ENCODE measurements at places on chromosomes 5 and 9. TPM values are rescaled to one million over a fixed set of nuclear protein-coding genes. Genes with fewer than 3 reads are reported as not detected.

Gene TLR4
- total RNA-seq, result 0.07 TPM

Gene DRD1
- total RNA-seq, result 0.08 TPM

Gene SLC46A2
- total RNA-seq, result not detected

Gene IL4
- not detected for total RNA-seq

Gene RNF180
- 0.26 TPM for total RNA-seq

Gene LRRC70
- 0.12 TPM for total RNA-seq

Gene ANKRD31
- total RNA-seq, result not detected

Gene CDC20B
- 0.09 TPM for total RNA-seq

Gene PIP5K1B
- not detected for total RNA-seq

Gene PLAA
- 29.0 TPM for total RNA-seq

Gene NUTM2G
- not detected for total RNA-seq

Gene TEX48
- total RNA-seq, result not detected

Gene SMIM33
- not detected for total RNA-seq

Gene LCN10
- total RNA-seq, result not detected

Gene CKMT2
- not detected for total RNA-seq

Gene GGTA1
- not detected for total RNA-seq

Gene SMAD5
- total RNA-seq, result 13.7 TPM

Gene EXD3
- 6.6 TPM for total RNA-seq

Gene DEPDC1B
- 16.2 TPM for total RNA-seq

Gene EIF4EBP3
- total RNA-seq, result 2.3 TPM

Gene ANKRD18A
- 13.1 TPM for total RNA-seq

Gene MOB3B
- total RNA-seq, result 9.3 TPM

Gene MAML1
- total RNA-seq, result 15.9 TPM

Gene ENTREP1
- total RNA-seq, result 0.60 TPM

Gene OR1L4
- not detected for total RNA-seq

Gene SPINK6
- 0.45 TPM for total RNA-seq
